ENCODE measurements at places on chromosomes 1 and 21.

- no peaks in the 10 kb centered on the region for H3K27me3 ChIP-seq
- no peaks in the 10 kb centered on the region for H3K36me3 ChIP-seq
- H3K4me1 ChIP-seq = no peaks in the 10 kb centered on the region
- no peak overlapping the region for H3K4me3 ChIP-seq
- no peak overlapping the region for H3K27ac ChIP-seq
These were observed 326.0 kb upstream of the RUNX1 start for GRCh38 chr21:35375115-35375514.

- DNase-seq = no peak
- no peaks in the 10 kb centered on the region for H3K36me3 ChIP-seq
- no peaks in the 10 kb centered on the region for H3K4me1 ChIP-seq
- peak overlapping the region; percentile 57 for H3K27ac ChIP-seq
- no peaks in the 10 kb centered on the region for H3K27me3 ChIP-seq
- H3K4me3 ChIP-seq = no peak overlapping the region
These were observed 20.2 kb upstream of the KCNAB2 start for GRCh38 chr1:6025269-6026094.

- H3K4me1 ChIP-seq = no peaks in the 10 kb centered on the region
- no peak within 1 kb of the TSS for H3K27ac ChIP-seq
- H3K27me3 ChIP-seq = no peaks in the 10 kb centered on the region
These were observed at the start of gene CAPN8 for GRCh38 chr1:223665592-223666312. TSS of gene CAPN8 (minus strand) at chr1:223665701. CDS start at chr1:223665646, 55 bp downstream.

GRCh38 chr1:97780884-97781283 is 139.9 kb downstream of the DPYD start:
- no peak for DNase-seq
- H3K36me3 ChIP-seq = no peaks in the 10 kb centered on the region
- no peaks in the 10 kb centered on the region for H3K4me1 ChIP-seq

Data from heart left ventricle (tissue), 16 donors.